ENCODE measurements at places on chromosomes 1 and 21. TPM values are rescaled to one million over a fixed set of nuclear protein-coding genes. Genes with fewer than 3 reads are reported as not detected.

LRRIQ3 gene
- total RNA-seq, result 1.00 TPM

- no peak for DNase-seq
Measured at GRCh38 chr1:195946500-195946899, 661.7 kb downstream of the KCNT2 start.

DNA sequence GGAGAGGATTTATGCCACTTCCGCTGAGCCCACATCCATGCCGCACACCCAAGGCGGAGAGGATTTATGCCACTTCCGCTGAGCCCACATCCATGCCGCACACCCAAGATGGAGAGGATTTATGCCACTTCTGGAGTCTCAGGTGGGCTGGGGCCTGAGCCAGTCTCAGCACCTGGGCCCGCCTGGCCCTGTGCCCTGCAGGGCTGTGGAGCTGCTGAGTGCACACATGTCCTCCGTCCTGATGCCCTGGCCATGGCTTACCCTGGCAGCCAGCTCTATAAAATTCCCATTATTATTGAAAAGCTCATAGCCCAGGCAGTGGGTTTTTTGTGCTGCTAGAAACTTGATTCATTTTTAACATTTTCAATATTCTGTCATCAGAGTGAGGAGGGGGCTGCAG lies 89.8 kb upstream of the TMEM51 start:
- DNase-seq, result no peak

DNA sequence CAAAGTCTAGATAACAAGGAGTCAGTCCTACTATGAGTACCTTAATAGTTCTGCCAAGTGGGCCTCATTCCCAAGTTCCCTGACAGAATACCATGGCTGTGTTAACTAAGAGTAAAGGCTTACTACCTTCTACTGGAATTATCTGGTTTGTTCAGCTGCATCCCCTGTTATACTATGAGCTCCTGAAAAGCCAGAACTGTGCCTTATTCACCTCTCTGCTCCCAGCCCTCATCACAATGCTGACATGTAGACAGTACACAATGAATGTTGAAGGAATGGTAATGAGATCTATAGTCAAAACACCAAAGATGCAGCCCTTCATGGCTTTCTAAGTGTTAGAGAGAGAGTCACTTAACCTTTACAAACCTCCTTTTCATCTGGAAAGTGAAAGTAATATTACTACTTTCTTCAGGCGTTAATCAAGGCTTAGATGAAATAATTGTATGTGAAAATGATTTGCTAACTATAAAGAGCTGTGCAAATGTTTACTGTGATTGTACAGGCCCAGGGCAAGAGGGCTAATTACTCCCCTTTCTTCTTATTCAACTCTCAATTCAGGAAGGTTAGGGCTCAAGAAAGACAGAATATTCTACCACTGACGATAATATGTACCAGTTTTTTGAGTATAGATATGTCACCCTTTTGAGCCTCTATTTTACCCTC lies 70.3 kb upstream of the MROH9 start:
- DNase-seq, result no peak

ANKRD65 gene
- 0.13 TPM for total RNA-seq

LHX4 gene
- not detected for total RNA-seq

TGFB2 gene
- 1.6 TPM for total RNA-seq
